T-helper 1 cell treated with Interleukin-12 subunit alpha and Interleukin-12 subunit beta and Interleukin-4 antibody, amounts not matched to agents 30 ng/mL and 1 ng/mL, for 36 hours (primary cell): ENCODE measurements at places on chromosomes 11 and 22. TPM values are rescaled to one million over a fixed set of nuclear protein-coding genes. Genes with fewer than 3 reads are reported as not detected.

The GSTT2B gene
- total RNA-seq, result 0.44 TPM in 2 replicates

The LGR4 gene
- total RNA-seq, result not detected in 2 replicates

The PARVA gene
- total RNA-seq, result 0.17 and 0.41 TPM in 2 replicates

The SPON1 gene
- 0.76 and 0.85 TPM in 2 replicates for total RNA-seq

The DNAJB7 gene
- not detected in 2 replicates for total RNA-seq

The CST6 gene
- total RNA-seq, result 0.59 and 0.66 TPM in 2 replicates

The ZC3H12C gene
- 2.8 and 3.2 TPM in 2 replicates for total RNA-seq

The RAB30 gene
- 7.2 and 9.0 TPM in 2 replicates for total RNA-seq

The SCN2B gene
- not detected in 2 replicates for total RNA-seq

The DTX4 gene
- total RNA-seq, result 0.12 and 0.15 TPM in 2 replicates

The TEX54 gene
- not detected in 2 replicates for total RNA-seq

The LAYN gene
- total RNA-seq, result 4.1 and 4.8 TPM in 2 replicates

The AGBL2 gene
- 3.3 and 5.2 TPM in 2 replicates for total RNA-seq

The SERPING1 gene
- total RNA-seq, result 0.22 and 0.93 TPM in 2 replicates

The TBX1 gene
- not detected in 2 replicates for total RNA-seq

The BANF1 gene
- 217 and 224 TPM in 2 replicates for total RNA-seq

The RIC3 gene
- 7.7 and 8.3 TPM in 2 replicates for total RNA-seq

The ARHGAP20 gene
- total RNA-seq, result not detected in 2 replicates

The SLCO2B1 gene
- total RNA-seq, result 0.27 and 0.47 TPM in 2 replicates

The SAA1 gene
- not detected in 2 replicates for total RNA-seq

The RAC2 gene
- 978 and 990 TPM in 2 replicates for total RNA-seq

The VWCE gene
- total RNA-seq, result 5.5 and 6.3 TPM in 2 replicates

The ENTHD1 gene
- total RNA-seq, result 0.15 and 0.41 TPM in 2 replicates

The CYTH4 gene
- total RNA-seq, result 148 and 160 TPM in 2 replicates

The VPS26B gene
- 58.9 and 61.1 TPM in 2 replicates for total RNA-seq

The WBP2NL gene
- 2.9 and 3.5 TPM in 2 replicates for total RNA-seq

The MUC6 gene
- not detected in 2 replicates for total RNA-seq

The ROBO3 gene
- 4.6 and 5.6 TPM in 2 replicates for total RNA-seq

The TRABD gene
- total RNA-seq, result 124 TPM in 2 replicates

The TRIM49B gene
- not detected in 2 replicates for total RNA-seq

The KLHL35 gene
- total RNA-seq, result 0.85 and 0.96 TPM in 2 replicates

The TUB gene
- total RNA-seq, result 0.05 and 0.07 TPM in 2 replicates

The OR52E2 gene
- total RNA-seq, result not detected in 2 replicates

The HEPHL1 gene
- total RNA-seq, result not detected in 2 replicates

The DEFB131B gene
- not detected in 2 replicates for total RNA-seq

The OR2AG2 gene
- total RNA-seq, result 0.41 TPM in 1 of 2 replicates, not detected in the other

The KCTD14 gene
- 0.49 and 0.80 TPM in 2 replicates for total RNA-seq

The C11orf87 gene
- not detected in 2 replicates for total RNA-seq

The ME3 gene
- 3.7 and 4.9 TPM in 2 replicates for total RNA-seq

The OR51E2 gene
- total RNA-seq, result not detected in 2 replicates

The LMO1 gene
- total RNA-seq, result not detected in 2 replicates

The AQP11 gene
- 0.10 and 0.34 TPM in 2 replicates for total RNA-seq

The SYCE3 gene
- total RNA-seq, result not detected in 2 replicates

The SPDYC gene
- total RNA-seq, result not detected in 2 replicates

The RANGAP1 gene
- total RNA-seq, result 98.8 and 100 TPM in 2 replicates

The E2F8 gene
- total RNA-seq, result 22.8 and 24.9 TPM in 2 replicates

The CRY2 gene
- total RNA-seq, result 24.0 and 27.9 TPM in 2 replicates
